ENCODE measurements at places on chromosomes 11 and 22. TPM values are rescaled to one million over a fixed set of nuclear protein-coding genes. Genes with fewer than 3 reads are reported as not detected.

The DNAJB7 gene
- total RNA-seq = not detected

The MFRP gene
- total RNA-seq = not detected

The DLG2 gene
- total RNA-seq = 0.36 TPM

The CCDC179 gene
- total RNA-seq = not detected

The BEST1 gene
- 0.10 TPM for total RNA-seq

The KCNK4 gene
- not detected for total RNA-seq

Data from RPMI7951 (cell line).